ENCODE measurements at places on chromosomes 4 and X.

GRCh38 chr4:15149234-15149838 is 147.1 kb downstream of the CPEB2 start:
- DNase-seq: no peak

GRCh38 chr4:184823014-184823413 is 2.8 kb downstream of the ACSL1 start:
- DNase-seq: no peak

DNA sequence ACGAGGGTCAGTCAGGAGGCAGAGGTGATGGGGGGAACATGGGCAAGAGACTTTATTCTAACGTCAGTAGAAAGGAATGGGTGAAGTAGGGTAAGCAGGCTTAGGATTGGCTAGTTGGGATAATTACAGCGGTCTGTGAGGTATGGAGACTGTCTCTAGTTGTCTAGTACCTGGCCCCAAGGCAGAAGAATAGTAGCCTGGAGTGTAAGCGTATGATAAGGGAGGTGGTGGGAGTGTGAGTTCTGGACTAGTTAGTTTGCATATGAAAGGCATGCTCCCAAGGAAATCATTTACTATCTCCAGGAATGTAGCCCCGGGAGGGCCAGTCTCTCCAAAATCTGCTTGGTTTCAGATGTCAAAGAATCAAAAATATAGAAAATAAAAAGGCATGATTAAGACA is 219.6 kb upstream of the ANXA3 start:
- DNase-seq: no peak

GRCh38 chrX:50719614-50720013 is 94.4 kb downstream of the SHROOM4 start:
- DNase-seq: no peak

GRCh38 chrX:9573282-9574106 is 108.6 kb downstream of the TBL1X start:
- no peak for DNase-seq

DNA sequence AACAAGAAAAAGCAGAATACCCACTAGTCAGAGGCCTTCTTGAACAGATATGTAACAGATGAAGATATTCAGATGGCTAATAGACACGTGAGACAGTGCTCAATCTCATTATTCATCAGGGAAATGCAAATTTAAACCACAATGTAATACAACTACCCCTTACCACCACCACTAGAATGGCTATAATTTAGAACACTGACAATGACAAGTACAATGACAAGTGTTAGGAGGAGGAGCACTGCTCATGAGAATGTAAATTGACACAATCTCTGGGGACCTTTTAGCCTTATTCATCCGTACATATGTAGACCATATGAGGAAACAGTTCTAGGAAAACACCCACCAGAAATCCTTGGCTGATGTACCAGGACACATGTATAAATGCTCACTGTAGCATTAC is 13.1 kb downstream of the ZNF81 start:
- DNase-seq: no peak
